Chondrocyte (in vitro differentiated cells): ENCODE measurements at places on chromosomes 12 and 14. TPM values are rescaled to one million over a fixed set of nuclear protein-coding genes. Genes with fewer than 3 reads are reported as not detected.

The GNB3 gene
- 10.2 to 11.5 TPM (median 10.9 TPM) in 3 replicates for total RNA-seq

The KRT73 gene
- total RNA-seq, result not detected in 3 replicates

The MYH7 gene
- total RNA-seq, result not detected in 3 replicates

The NKX2-1 gene
- not detected in 3 replicates for total RNA-seq

The OXA1L gene
- total RNA-seq, result 75.7 to 78.1 TPM (median 77.2 TPM) in 3 replicates

The GLS2 gene
- 0.25 to 0.54 TPM in 2 of 3 replicates, not detected in the other for total RNA-seq

The TTC7B gene
- 29.9 to 45.6 TPM (median 40.3 TPM) in 3 replicates for total RNA-seq
